ENCODE measurements at places on chromosomes 4 and X.

- DNase-seq: no peak
Measured at GRCh38 chr4:113383111-113383785, 333.8 kb downstream of the ANK2 start.

DNA sequence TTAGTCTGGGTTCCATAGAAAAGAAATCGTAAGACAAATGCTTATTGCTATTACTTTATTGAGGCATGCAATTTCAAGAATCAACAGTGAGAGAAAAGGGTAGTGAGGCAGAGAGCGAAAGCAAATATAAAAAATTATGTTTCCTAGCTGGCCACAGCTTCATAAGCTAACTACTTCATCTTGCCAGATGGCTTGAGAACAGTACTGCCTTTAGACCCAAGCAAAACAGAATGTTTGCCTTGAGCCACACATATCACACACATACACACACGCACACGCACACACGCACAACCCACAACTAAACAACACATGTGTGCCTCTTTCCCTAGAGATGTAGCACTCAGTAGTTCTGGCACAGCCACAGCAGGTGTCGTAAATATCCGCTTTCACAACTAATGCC, 31.6 kb upstream of the NR0B1 start:
- DNase-seq: no peak

DNA sequence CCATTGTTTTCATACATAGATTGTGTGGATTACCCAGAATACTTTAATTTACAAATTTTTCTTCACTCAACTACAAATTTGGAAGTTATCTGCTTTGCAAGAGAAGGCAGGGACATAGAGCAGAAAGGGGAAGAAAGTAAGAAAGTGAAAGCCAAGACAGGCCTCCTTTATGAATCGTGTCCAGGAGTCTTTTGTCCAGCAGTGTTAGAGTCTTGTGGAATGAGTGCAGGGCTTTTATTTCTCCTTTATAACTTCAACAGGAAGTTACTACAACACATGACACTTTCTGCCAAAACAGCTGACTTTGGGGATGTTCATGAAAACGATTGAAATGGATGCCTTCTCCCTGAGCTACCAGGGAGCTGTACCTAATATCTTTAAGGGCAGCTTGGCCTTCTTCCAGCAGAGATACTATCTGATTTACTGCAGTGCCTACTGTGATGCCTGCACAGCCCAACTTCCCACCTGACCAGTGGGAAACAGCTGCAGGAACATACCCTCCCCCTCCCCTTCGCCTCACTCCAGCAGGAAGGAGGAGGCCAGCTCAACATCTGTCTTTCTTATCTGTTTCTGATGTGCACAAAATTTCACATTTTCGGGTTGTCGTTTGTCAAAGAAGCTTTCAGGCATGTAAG, 557.7 kb upstream of the SLIT2 start:
- DNase-seq: no peak

- DNase-seq: no peak
Measured at GRCh38 chrX:128728943-128729342, 676.7 kb upstream of the ACTRT1 start.

GRCh38 chr4:138241281-138242075, 671 bp downstream of the SLC7A11 start:
- DNase-seq: no peak

DNA sequence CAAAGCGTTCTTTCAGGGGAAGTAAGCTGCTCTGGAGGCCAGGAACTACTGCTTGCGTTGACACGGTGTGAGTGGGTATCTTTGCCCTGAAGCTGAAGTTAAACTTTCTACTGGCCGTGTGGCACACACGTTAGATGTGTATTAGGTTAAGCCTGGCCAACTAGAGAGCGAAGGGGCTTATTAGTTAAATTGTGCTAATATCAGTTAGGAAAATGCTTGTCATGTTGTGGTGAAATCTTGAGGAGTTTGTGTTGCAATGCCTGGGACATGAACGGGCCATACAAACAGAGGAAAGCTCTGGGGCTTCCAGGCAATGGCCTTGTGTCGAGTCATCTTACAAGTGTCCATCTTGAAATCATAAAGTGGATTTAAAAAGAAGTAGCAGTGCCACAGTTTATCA, 62.6 kb downstream of the NSUN7 start:
- DNase-seq: no peak

DNA sequence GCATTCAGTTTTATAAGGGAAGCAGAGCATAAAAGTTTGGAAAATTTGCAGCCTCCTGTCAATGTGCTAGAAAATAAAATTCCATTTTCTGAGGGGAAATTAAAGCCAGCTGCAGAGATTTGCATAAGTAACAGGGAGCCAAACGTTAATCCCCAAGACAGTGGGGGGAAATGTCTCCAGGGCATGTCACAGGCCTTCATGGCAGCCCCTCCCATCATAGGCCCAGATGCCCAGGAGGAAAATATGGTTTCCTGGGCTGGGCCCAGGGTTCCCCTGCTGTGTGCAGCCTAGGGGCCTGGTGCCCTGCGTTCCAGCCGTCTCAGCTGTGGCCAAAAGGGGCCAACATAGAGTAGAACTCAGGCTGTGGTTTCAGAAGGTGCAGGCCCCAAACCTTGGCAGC, 9.3 kb downstream of the RNF4 start:
- no peak for DNase-seq

- DNase-seq: no peak
Measured at GRCh38 chr4:102252171-102252570, 93.1 kb downstream of the SLC39A8 start.

DNA sequence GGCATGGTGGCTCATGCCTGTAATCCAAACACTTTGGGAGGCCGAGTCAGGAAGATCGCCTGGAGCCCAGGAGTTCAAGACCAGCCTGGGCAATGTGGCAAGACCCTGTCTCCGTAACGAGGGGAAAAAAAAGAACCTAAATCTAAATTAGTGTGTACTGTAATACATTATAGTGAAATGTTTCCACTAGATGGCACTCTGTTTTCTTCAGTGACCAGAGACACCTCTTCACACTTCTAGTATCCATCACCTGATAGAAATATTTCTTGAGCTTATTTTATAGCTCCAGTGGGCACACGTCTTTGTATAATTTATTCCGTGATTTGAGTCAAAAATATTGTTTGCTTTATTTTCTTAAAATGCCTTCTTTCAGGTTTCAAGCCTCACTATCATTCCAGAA, 600.9 kb upstream of the DIPK2B start:
- DNase-seq: no peak

DNA sequence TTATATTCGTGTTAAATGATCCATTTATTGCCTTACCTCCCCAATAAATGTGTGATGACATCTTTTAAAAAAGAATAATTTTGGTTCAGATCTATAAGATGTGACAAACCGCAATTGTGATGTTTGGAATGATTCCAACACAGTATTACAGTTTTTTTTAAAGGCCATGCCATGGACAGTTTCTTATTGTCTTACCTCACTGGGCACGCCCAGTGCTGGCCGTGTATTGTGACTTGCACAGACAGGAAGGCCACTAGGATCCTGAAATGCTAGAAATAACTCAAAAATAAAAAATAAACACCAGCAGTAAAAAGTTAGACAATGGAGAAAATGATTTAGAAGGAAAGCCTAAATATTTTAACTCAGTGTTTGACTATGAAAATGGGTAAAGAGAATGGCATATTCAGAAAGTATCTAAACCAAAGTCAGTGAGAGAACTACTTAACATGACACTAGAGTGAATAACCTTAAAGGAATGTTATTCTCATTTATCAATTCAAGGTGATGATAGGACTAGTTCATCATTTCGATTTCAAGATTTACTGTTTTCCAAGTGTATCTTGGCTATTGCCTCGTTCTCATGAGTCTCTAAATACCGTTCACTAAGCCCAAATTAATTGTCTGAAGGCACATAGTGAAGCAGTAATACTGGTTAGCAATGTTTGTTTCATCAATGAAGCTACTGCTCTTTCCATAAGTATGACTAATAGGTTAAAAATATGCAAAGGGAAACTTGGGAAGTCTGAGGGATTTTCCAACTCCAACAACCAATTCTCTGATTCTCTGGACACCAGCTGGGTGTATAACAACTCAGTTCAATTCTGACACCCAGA, 46.1 kb upstream of the VEGFC start:
- no peak for DNase-seq

GRCh38 chrX:155577682-155578081, 35.1 kb downstream of the TMLHE start:
- DNase-seq: no peak

- no peak for DNase-seq
Measured at GRCh38 chr4:15587649-15588048, 67.5 kb downstream of the FBXL5 start.

GRCh38 chrX:9577555-9577954, 112.7 kb downstream of the TBL1X start:
- DNase-seq: no peak

DNA sequence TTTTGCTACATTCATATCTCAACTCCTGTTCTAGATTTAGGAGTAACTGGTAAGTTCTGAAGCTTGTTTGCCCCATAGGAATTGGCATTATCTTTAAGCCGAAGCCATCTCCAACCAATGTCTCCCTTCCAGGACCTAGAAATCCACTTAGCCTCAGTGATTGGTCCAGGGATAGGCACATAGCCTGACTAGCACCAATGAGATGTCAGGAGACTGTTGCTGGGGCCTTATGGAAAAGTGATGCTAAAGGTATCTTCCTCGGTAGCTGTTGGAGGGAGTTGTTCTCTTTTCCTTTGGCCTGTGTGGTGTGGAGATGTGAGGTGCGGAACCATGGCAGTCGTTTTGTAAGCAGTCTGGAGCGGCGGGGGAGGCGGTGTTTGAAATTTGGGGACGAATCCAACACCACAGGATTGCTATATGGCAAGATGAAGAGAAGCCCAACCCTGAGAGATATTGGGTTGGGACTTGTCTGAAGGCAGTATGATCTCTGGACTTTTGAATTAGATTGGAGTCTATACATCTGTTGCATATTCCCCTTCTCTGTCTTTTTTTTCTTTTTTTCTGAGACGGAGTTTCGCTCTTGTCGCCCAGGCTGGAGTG, 109.8 kb upstream of the ATP6AP2 start:
- DNase-seq: no peak

Data from esophagus squamous epithelium (tissue), 5 donors.